ENCODE measurements at places on chromosomes 3 and 15. TPM values are rescaled to one million over a fixed set of nuclear protein-coding genes. Genes with fewer than 3 reads are reported as not detected.

Gene KLHL40
- not detected for total RNA-seq

Gene REC114
- total RNA-seq = not detected

Gene TTLL13
- total RNA-seq = 0.09 TPM

Gene CHRD
- total RNA-seq = 4.6 TPM

Gene GPR87
- total RNA-seq = 0.18 TPM

Gene CLDN16
- total RNA-seq = 0.09 TPM

Gene RGMA
- total RNA-seq = 6.1 TPM

Gene GOLGA6L1
- total RNA-seq = not detected

Gene SOX2
- not detected for total RNA-seq

Gene CGNL1
- total RNA-seq = 11.0 TPM

Gene ANKRD63
- not detected for total RNA-seq

Gene CA12
- 174 TPM for total RNA-seq

Gene GUCA1C
- total RNA-seq = not detected

- no peak for DNase-seq
Observed at GRCh38 chr3:17539436-17539835, 203.0 kb downstream of the TBC1D5 start.

DNA sequence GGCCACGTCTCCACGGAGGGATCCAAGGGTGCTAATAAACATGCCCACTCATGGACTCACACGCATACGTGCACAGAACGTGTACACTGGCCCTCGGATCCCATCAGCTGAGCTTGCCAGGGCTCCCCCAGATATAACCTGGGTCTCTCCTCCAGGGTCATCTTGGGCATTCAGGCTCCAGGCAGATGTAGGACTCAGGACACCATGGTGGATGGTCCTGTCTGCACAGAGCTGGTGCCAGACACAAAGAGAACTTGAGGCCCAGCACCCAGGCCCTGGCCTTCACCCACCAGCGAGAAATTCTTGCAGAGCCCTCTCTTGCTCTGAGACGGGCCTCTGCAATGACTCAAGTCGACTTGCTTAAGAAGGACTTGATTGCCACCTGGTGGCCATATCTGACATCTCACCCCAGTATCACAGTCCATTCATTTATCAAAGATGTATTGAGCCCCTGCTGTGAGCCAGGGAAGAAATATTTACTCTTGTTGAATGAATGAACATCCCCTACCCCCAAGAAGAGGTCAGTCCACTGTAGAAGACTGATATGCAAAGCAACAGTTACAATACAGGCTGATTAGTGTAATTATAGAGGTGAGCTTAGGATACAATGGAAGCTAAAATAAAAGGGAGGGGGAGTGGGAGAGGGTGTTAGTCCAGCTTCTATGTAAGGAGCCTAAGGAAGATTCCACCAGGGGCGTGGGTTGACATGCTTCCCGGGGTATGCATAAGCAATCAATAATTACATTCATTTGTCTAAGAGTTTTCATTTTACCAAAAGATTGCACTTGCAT is 34.2 kb upstream of the VPS8 start:
- DNase-seq = peak; percentile 98

- peak; percentile 58 for DNase-seq
Observed at GRCh38 chr15:52039925-52040781, 21.1 kb downstream of the MAPK6 start.

DNA sequence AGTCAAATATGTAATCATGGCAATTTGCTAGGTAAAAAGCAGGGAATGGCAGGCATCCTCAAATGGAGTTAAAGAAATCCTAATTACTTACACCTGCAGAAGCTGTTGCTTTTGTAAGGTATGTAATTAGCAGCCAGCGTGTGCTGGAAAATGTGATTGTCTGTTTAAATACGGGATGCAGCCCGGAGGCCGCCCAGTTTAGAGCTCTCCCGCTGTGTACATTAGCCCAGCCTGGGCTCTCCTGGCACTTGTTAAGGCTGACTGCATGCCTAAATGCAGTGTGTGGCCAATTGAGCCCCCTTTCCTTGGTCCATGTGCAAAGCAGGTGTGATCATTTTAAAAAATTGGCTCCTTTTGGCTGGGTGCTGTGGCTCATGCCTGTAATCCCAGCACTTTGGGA is 9.0 kb downstream of the DPH3 start:
- no peak for DNase-seq

GRCh38 chr3:69687641-69688040 is 51.6 kb upstream of the MITF start:
- DNase-seq = no peak

DNA sequence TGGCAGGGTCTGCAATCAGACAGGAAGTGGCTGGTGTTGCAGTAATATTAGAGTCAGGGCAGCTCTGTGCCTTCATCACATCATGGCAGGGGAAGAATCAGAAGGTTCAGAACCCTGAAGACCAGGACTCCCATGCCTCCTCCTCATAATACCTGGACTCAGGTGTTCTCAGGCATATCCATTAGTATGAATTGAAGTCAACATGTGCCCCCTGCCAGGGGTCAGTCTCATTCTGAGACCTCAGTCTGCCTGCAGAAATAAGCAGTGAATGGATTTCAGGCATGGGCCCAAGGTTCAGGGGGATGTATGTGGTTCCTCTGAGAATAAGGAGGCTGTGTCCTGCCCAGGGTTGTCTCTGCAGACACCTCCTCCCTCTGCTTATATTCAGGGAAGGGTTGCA is 74.2 kb downstream of the SPSB4 start:
- DNase-seq = no peak

GRCh38 chr15:56344336-56344735 is 20.9 kb upstream of the TEX9 start:
- DNase-seq = no peak

GRCh38 chr3:156509189-156510174 is 45.4 kb downstream of the SSR3 start:
- peak; percentile 85 for DNase-seq

DNA sequence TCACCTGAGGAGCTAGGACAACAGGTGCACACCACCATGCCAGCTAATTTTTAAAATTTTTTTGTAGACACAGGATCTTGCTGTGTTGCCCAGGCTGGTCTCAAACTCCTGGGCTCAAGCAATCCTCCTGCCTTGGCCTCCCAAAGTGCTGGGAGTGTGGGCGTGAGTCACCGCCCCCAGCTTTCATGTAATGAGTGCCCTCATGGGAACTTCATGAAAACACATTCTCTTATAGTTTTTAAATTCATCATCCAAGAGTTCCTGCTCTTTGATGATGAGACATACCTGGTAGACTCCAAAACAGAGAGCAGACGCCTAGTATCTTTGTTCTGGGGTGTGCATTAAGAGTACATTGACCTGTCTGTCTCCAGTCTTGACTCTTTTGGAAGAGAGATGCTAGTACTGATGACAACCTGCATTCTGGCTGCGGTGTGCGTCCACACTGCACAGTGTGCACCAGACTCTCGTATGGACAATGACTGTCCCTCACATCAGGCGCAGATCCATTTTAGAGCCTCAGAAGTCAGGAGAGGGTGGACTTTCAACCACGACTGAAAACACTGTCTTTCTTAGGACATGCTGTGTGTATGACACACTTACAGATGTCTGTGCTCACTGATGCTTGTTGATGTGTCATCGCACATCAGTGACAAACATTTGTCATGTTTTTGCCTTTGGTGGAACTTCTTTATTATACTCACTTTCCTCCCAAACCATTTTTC is 2.0 kb downstream of the NRROS start:
- no peak for DNase-seq

- DNase-seq = no peak
Observed at GRCh38 chr15:95647531-95648277, 682.8 kb upstream of the NR2F2 start.

DNA sequence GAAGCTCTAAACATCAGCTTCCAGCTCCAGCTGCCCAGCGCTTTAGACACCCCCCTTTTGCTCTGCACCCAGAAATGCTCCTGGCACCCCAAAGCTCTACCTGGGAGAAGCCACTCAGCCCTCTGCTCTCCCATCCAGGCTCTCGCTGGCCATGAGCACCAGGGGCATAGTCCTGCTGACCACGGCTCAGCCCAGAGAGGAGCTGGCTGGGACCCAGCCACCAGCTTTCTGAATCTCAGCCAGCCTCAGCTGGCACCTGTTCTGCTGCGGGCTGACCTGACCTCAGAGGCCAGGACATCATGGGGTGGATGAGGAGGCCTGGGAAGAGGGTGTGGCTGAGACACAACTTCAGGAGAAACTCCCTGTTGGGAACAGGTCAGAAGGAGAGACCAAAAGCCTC is 8.6 kb downstream of the NTRK3 start:
- DNase-seq = no peak

DNA sequence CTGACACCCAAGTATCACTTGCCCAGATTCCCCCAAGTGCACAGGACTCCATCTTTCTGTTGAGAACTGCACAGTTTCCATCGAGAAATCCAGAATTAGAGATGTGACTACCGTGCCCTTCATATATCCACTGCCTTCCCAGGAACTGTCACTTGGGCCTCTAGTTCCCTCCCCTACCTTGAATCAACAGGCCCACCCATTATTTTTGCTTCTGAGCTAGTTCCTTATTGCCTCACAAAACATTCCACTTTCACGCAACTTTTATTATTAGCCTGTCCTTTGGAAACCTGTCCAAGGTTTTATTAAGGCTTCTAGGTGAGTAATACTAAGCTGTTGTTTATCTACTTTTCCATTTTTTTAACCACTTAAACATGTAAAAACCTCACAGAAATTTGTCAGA is 17.1 kb upstream of the SLC30A4 start:
- DNase-seq = no peak

DNA sequence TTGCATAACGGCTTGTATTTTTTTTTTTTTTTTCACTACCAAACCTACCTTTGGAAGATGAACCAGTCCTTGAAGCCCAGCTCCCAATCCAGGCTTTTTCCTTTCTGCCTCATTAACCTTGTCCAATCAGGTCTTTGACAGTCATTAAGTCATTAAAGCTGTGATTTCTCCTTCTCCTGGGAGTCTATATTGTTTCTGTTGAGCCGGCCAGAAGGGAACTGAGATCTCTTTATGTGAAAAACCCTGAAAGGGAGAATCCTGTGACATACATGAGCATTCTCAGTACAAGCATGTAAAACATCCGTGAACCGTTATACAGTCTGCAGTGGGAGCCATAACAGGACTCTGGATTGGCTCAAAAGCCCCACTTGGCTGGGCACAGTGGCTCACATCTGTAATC is 40.0 kb downstream of the ZNF589 start:
- DNase-seq = no peak

GRCh38 chr3:131925571-131925970 is 109.2 kb downstream of the CPNE4 start:
- DNase-seq = peak; percentile 22

- DNase-seq = no peak
Observed at GRCh38 chr3:149247929-149248691, 26.5 kb upstream of the CP start.

GRCh38 chr15:80026310-80026709 is 33.2 kb upstream of the ZFAND6 start:
- DNase-seq = no peak

GRCh38 chr15:99451484-99451883 is 114.3 kb upstream of the MEF2A start:
- no peak for DNase-seq

GRCh38 chr3:190031887-190032752 is 88.6 kb downstream of the P3H2 start:
- peak; percentile 12 for DNase-seq

DNA sequence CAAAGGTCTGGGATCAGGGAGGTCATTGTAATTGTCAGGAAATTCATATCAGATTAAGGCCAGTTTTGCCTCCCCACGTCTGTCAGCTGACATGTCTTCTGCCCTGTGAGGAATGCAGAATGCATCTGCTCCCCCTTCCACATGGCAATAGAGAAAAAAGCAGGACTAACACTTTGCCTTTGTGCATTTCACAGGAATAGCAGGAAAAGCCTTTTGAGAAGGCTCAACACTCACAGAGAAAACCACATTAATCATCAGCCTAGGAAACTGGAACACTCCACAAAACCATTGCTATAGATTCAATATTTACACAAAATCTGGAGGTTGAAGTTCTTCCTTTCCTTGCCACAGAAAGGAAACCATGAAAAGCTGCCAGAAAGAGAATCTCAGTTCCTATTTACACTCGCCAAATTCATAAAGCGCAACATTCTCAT is 165.2 kb upstream of the HES1 start:
- no peak for DNase-seq

GRCh38 chr3:14353502-14353901 is 48.9 kb upstream of the SLC6A6 start:
- DNase-seq = no peak

DNA sequence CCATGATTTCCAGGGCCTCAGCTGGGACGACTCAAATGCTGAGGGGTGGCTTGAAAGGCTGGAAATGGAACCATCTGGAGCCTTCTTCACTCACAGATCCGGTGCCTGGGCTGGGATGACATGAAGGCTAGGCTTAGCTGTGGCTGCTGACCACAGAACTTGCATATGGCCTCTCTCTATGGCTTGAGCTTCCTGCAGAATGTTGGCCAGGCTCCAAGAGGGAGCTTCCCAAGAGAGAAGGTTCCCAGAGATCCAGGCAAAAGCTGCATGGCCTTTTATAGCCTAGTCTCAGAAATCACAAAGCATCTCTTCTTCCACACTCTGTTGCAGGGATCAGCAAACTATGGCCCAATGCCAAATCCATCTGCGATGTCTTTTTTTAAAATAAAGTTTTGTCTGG is 44.8 kb downstream of the GATM start:
- DNase-seq = peak; percentile 4

GRCh38 chr3:186772281-186772694 is 11.1 kb upstream of the EIF4A2 start:
- DNase-seq = peak; percentile 50

- peak; percentile 20 for DNase-seq
Observed at GRCh38 chr15:78438619-78439285, 736 bp downstream of the IREB2 start.

Data from fibroblast of the aortic adventitia (primary cell).